ENCODE measurements at places on chromosomes 2 and 18. TPM values are rescaled to one million over a fixed set of nuclear protein-coding genes. Genes with fewer than 3 reads are reported as not detected.

- H3K4me1 ChIP-seq = peaks cover 12% of the 10 kb centered on the region
- H3K4me3 ChIP-seq = no peak overlapping the region
- H3K27ac ChIP-seq = no peak overlapping the region
- H3K27me3 ChIP-seq = no peaks in the 10 kb centered on the region
- peaks cover 63% of the 10 kb centered on the region for H3K36me3 ChIP-seq
- DNase-seq = no peak
Observed at GRCh38 chr2:241323778-241324177, 8.1 kb downstream of the SEPTIN2 start.

DNA sequence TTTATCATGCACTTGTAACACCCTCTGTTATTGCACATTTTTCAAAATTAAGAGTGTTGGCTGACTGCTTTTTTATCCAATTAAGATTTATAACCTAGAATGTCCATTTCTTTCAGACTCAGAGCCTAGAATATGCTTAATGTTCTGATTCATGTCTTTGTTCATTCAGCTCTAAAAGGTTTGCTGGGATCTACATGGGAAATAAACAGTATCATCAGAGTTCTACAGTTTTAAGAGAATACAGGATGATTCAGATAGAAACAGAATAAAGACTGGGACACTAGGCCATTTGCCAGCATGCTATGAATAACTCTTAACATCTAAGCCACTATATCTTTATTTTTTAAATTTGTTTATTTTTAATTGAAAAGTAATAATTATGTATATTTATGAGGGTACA lies 713.7 kb upstream of the CHAC2 start:
- no peaks in the 10 kb centered on the region for H3K4me1 ChIP-seq
- no peaks in the 10 kb centered on the region for H3K27me3 ChIP-seq
- H3K27ac ChIP-seq = no peak overlapping the region
- no peak for DNase-seq
- no peaks in the 10 kb centered on the region for H3K36me3 ChIP-seq

DNA sequence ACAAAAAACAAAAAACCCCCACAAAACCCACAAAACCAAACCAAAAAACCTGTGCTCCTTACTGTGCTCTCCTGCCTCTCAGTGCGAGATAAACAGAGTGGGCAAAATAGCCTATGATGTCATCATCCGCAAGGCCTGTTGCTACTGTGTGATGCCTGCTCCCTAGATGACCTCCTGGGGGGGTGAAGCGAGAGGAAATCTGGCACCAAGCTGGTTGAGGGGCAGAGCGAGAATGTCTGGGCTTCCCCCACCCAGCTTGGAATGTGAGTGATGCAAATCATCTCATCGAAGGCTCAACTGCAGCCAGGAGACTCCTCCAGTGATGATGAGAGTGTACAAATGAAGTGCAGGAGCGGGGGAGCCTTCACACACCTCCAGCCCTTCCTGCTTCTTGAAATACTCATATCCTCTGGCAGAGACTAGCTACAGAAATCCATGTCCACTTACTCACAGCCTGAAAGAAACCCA lies 57.7 kb upstream of the MAP4K3 start:
- H3K27ac ChIP-seq = no peak overlapping the region
- peak; percentile 30 for DNase-seq
- H3K4me3 ChIP-seq = no peak overlapping the region
- H3K4me1 ChIP-seq = no peaks in the 10 kb centered on the region
- H3K27me3 ChIP-seq = no peaks in the 10 kb centered on the region
- H3K36me3 ChIP-seq = no peaks in the 10 kb centered on the region

- no peaks in the 10 kb centered on the region for H3K36me3 ChIP-seq
- H3K27me3 ChIP-seq = no peaks in the 10 kb centered on the region
- no peaks in the 10 kb centered on the region for H3K4me1 ChIP-seq
- H3K4me3 ChIP-seq = no peak overlapping the region
- H3K27ac ChIP-seq = no peak overlapping the region
Observed at GRCh38 chr2:134372611-134373131, 118.8 kb downstream of the MGAT5 start.

DNA sequence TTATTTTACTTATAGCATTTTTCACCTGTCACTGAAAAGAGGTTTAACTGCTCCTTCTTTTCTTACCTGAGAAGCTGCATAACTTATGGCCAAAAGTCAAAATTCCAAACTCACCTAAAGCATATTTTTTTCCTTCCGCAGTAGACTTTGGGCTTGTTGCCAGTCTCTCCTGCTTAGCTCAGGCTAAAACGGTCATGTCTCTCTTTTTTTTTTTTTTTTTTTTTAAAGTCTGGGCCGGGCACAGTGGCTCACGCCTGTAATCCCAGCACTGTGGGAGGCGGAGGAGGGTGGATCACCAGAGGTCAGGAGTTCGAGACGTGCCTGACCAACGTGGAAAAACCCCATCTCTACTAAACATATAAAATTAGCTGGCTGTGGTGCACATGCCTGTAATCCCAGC lies 113.5 kb downstream of the RTN4 start:
- H3K4me3 ChIP-seq = no peak overlapping the region
- no peak overlapping the region for H3K27ac ChIP-seq
- no peaks in the 10 kb centered on the region for H3K36me3 ChIP-seq
- DNase-seq = no peak
- no peaks in the 10 kb centered on the region for H3K4me1 ChIP-seq

DNA sequence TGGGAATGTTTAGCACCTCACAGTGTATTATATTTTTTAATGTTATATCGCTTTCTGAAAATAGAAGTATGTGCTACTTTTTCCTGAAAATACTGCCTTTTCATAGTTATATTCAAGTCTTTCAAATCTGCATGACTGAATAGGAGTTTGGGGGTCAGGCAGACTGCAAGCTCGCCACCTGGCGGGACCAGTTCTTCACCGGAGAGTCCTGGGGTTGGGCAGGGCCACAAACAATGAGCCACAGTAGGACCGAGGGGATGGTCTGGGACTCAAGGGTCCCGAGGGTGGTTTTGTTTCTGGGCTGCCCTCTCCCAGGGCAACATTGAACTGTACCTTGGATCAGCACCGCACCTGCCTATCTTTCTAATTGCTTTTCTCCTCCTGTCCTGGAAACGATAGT lies 70.6 kb downstream of the VWA3B start:
- no peak overlapping the region for H3K27ac ChIP-seq
- H3K4me1 ChIP-seq = no peaks in the 10 kb centered on the region
- H3K27me3 ChIP-seq = peaks cover 42% of the 10 kb centered on the region
- no peak overlapping the region for H3K4me3 ChIP-seq
- no peaks in the 10 kb centered on the region for H3K36me3 ChIP-seq

The IL36A gene
- not detected for total RNA-seq

DNA sequence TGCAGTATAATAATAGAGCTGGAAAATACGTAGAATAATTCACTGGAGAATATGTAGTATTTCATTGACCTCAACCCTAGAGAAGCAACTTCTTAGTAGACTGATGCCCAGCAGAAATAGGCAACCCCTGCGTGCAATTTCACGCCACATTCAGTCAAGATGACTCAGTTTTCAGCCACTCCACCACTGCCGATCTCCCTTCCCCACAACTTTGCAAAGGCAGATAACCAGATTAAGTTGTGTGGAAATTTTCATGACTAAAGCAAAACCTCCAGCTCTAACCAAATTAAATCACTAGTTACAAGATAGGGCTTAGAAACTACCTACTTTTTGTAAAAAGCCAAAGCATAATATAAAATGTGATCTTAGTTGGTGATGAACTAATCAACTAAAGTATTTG lies 63.3 kb upstream of the STK17B start:
- H3K27me3 ChIP-seq = no peaks in the 10 kb centered on the region
- H3K36me3 ChIP-seq = no peaks in the 10 kb centered on the region
- DNase-seq = peak; percentile 11
- no peak overlapping the region for H3K4me3 ChIP-seq

All from K562 (cell line).